ENCODE measurements at places on chromosomes 2 and 18.

DNA sequence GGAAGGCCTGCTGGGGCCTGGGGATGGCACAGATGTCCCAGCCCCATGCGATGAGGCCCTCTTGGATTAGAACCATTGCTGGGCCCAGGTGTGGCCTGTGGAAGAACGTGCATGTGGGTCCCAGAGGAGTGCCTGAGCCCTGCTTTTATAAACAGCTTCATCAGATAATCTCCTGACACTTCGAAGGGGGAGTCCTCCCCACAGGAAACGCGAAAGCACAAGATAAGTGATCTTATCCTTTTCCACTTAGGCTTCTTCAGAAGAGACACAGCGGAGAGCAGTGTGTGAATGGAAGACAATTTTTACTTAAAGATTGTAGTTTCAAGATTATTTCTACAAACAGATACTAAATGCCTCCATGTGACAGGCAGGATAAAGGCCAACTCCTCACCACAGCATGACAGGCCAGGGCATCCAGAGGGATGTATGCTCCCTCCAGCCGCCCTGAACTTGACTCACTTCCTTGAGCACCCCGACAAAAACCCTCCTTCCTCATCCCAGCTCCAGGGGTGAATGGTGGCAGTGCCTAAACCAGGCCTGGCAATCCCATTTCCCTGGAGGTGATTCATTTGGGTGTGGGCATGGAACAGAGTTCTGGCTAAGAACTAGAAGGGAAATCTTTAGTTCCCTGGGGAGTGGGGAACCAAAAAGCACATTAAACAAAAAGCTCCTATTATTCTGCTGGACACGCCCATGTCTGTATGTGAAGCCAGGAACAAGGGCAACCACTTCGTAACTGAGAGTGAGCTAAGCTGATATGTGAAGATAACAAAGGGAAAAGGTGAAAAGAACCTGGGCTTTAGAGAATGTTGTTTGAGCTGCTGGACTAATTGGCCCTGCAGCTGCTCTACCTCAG is 56.2 kb upstream of the TMEM163 start:
- DNase-seq, result no peak

DNA sequence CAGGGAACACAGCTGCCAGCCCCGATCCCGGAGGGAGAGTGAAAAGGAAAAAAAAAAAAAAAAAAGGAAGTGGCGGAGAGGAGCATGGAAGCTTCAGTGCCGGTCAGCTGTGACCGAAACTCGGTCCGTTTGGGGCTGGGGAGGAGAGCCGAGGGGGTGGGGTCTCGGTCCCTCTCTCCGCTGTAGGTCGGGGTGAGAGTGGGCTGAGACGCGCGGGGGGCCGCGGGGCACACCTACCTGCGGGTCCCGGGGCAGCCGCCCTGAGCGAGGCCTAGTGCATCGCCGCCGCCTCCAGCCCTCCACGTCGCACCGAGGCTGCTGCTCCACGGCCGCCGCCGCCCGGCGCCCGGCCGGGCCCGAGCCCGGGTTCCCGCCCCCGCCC is 536 bp downstream of the VPS54 start:
- no peak for DNase-seq

GRCh38 chr18:62518460-62519375 is 4.1 kb upstream of the ZCCHC2 start:
- no peak for DNase-seq

DNA sequence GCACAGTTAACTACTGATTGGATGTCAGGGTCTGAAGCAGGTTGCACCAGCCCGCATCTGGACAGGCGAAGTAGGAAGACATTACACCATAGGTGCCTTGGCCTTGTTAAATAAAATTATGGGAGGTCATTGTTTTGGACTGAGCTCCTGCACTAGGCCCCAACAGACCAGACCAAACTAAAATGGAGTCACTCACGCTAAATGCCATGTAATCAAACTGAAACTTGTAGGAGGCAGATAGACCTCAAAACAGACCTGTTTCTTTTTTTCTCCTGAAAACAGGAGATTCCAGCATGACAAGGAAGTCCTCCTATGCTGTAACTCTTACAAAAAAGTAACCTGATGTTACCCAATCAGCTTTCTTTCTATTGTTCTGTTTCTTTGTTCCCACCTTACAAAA is 15.5 kb upstream of the NFU1 start:
- no peak for DNase-seq

DNA sequence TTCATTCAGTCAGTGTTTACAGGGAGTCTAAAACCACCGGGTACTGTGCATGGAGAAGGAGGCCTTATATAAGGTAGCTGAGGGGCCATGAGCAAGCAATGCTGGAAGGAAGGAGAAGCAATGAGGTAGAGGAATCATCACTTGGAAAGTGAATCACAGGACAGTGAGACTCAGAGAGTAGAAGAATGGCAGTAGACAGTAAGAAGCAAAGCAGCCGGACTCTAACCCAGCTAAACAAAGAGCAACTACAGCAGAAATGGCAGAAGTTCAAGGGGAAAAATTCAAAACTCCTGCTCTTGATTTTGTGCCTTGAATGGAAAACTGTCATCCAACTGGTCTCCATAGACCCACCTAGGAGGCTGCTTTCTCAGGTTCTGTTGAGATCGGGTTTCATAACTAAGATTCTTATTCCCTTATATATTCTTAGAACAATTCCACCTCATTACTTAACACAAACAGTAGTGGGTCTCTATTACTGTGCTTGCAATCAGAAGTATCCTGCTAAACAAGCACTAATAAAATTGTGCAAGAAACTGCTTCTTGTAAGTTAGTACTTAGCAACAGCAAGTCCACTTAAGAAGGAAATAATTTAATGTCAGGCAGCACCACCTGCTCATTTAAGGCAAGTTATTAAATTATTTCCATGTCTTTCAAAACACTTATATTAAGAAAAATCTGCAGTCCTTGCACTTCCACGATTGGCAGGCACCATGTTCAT is 68.0 kb downstream of the RBMS1 start:
- DNase-seq, result no peak

GRCh38 chr2:85341269-85342029 is 12.9 kb downstream of the RETSAT start:
- DNase-seq, result no peak

- peak; percentile 95 for DNase-seq
Observed at GRCh38 chr2:20365249-20365817, 14.7 kb upstream of the PUM2 start.

- DNase-seq, result peak; percentile 13
Observed at GRCh38 chr18:61360404-61361383, 27.5 kb downstream of the CDH20 start.

DNA sequence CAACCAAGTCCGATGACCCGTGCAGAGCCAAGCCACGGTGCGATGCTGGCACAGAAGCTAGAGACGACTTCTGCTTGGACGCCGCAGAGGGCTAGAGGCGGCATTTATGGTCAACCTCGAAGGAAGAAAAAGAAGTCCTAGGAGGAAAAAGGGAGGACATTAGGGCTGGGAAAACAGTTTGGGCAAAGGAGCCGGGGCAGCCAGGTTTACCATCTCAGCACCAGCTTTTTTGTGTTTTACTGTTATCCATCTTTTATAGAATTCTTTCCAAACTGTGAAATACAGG is 643 bp upstream of the DTNB start:
- DNase-seq, result no peak
